ENCODE measurements at places on chromosomes 1 and 21. TPM values are rescaled to one million over a fixed set of nuclear protein-coding genes. Genes with fewer than 3 reads are reported as not detected.

UBL4B gene
- not detected for total RNA-seq

DNA sequence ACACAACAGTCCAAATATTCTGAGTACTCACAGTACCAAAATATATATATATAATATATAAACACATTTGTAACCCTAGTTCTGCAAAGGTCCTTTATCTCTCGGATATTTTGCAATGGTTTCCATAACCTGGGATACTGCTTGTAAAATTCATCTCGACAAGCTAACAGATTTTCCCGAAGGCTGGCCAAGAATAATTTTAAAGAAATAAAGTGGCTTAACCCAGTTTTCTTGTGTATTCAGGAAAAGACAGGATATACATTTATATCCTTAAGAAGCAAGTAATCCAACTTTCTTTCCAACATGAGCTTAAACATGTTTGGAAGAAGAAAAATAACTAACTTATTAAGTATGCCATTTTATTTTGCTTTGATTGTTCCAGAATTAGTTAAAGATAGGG, 348.7 kb upstream of the RUNX1 start:
- no peaks in the 10 kb centered on the region for H3K36me3 ChIP-seq
- no peak for DNase-seq
- H3K4me1 ChIP-seq, result peaks cover 12% of the 10 kb centered on the region

- no peaks in the 10 kb centered on the region for H3K36me3 ChIP-seq
- no peak for DNase-seq
- H3K27me3 ChIP-seq, result no peaks in the 10 kb centered on the region
- no peak overlapping the region for H3K4me3 ChIP-seq
- H3K27ac ChIP-seq, result no peak overlapping the region
Measured at GRCh38 chr1:82858031-82858430, 1057.3 kb downstream of the ADGRL2 start.

DNA sequence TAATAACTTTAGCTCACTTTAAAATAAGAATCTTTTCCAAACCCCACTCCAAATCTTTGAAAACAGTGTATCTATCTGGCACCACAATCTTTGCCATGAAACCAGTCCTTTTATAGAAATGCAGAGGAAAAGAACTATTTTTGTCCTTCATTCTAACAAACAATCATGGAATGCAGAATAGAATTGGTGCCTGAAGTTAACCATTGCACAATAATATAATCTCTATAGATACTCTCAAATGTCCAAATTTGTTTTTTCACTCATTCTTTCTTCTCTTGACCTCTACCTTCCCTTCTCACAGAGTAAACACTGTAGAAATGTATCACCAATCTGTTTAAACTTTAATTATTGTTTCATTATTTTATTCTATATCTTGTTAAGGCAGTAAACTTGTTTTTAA, 34.8 kb downstream of the TTLL7 start:
- no peak for DNase-seq
- no peaks in the 10 kb centered on the region for H3K4me1 ChIP-seq
- no peaks in the 10 kb centered on the region for H3K27me3 ChIP-seq
- no peaks in the 10 kb centered on the region for H3K36me3 ChIP-seq
- peak overlapping the region; percentile 51 for H3K27ac ChIP-seq
- no peak overlapping the region for H3K4me3 ChIP-seq

HDGF gene
- 109 TPM for total RNA-seq

- H3K4me1 ChIP-seq, result no peaks in the 10 kb centered on the region
- no peak overlapping the region for H3K4me3 ChIP-seq
- peaks cover 28% of the 10 kb centered on the region for H3K36me3 ChIP-seq
- H3K27ac ChIP-seq, result no peak overlapping the region
- no peaks in the 10 kb centered on the region for H3K27me3 ChIP-seq
- DNase-seq, result no peak
Measured at GRCh38 chr1:160360227-160360695, 6.6 kb upstream of the NHLH1 start.

SLC1A7 gene
- total RNA-seq, result 0.83 TPM

NKAIN1 gene
- 0.33 TPM for total RNA-seq

KIF17 gene
- 1.4 TPM for total RNA-seq

ADGRL2 gene
- total RNA-seq, result 49.4 TPM

- no peaks in the 10 kb centered on the region for H3K36me3 ChIP-seq
- H3K4me1 ChIP-seq, result no peaks in the 10 kb centered on the region
- DNase-seq, result no peak
- no peak overlapping the region for H3K27ac ChIP-seq
- no peak overlapping the region for H3K4me3 ChIP-seq
Measured at GRCh38 chr21:38645282-38645681, 147.0 kb upstream of the ERG start.

GRCh38 chr1:4001461-4001860, 101.4 kb upstream of the C1orf174 start:
- H3K27ac ChIP-seq, result no peak overlapping the region
- DNase-seq, result peak; percentile 22
- peaks cover 11% of the 10 kb centered on the region for H3K27me3 ChIP-seq
- H3K4me3 ChIP-seq, result no peak overlapping the region
- no peaks in the 10 kb centered on the region for H3K36me3 ChIP-seq
- H3K4me1 ChIP-seq, result no peaks in the 10 kb centered on the region

DNA sequence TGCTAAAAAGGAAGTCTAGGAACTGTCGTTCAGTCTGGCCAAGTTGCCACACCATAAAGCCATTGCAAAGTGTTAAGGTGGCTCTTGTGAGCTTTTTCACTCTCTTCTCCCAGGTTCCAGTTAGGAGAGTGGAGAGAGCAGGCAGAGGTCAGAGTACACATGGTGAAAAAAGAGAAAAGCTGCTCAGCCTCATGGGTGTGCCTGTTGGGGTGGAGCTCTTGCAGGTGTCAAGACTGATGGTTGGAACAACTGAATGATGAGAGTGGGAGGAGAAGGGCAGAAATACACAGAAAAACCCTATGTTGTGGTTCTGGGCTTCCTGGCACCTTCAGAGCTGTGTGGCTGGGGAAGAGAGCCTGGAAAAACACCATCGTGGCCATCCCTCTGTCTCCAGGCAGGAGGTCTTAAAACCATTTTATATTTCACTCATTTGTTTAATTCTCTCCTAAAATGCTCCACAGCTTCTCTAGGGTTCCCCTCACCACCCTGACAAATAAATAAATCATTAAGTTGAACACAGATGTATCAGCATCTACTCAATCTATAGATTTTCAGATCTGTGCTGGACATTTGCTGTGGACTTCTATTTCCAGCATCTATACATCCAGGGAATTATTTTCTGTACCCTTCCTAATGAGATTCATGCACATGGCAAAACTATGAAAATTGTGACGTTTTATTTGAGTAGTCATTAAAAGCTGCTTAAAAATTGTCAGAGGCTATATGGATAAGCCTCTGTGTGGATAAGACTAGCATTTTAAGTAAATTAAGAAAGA, 17.5 kb downstream of the UBASH3A start:
- H3K27ac ChIP-seq, result no peak overlapping the region
- no peaks in the 10 kb centered on the region for H3K4me1 ChIP-seq
- H3K4me3 ChIP-seq, result no peak overlapping the region
- no peaks in the 10 kb centered on the region for H3K36me3 ChIP-seq
- no peak for DNase-seq

DPT gene
- total RNA-seq, result 266 TPM

PDC gene
- total RNA-seq, result not detected

DNA sequence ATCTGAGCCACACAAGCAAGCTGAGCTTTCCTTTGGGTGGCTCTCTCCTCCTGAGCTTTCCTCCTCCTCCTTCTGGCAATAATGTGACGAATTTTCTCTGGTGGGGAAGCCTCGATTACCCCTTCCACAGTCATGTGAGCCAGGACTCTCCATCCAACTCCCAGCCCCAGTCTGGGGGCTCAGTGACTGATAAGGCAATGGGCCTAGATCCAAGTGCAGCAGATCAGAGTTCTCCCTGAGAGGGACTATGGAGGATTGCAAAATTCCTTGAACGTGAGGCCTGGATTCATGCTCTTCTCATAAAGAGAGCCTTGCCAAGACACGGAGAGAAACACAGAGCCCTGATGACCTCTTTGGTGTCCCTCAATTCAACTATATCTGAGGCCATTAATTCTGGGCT, 31.3 kb upstream of the TRIM67 start:
- no peak overlapping the region for H3K4me3 ChIP-seq
- H3K27ac ChIP-seq, result no peak overlapping the region

DNA sequence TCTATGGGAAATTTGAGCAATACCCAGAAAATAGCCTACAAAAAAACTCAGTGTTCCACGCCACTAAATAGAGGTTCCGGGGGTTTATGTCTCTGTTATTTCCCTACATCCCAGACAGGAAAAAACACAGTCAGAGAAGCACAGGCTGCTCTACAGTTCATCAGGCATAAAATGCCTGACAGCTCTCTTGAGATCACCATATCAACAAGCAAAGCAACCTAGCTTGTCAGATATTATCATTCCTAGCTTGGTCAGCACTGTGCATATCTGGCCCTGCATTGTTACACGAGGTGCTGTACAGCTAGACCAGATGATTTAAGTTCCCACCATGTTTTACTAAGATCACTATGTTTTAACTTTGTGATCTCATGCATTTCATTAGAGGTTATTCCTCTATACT, 172.6 kb downstream of the PTPRC start:
- H3K36me3 ChIP-seq, result no peaks in the 10 kb centered on the region
- DNase-seq, result no peak
- no peaks in the 10 kb centered on the region for H3K27me3 ChIP-seq
- H3K4me1 ChIP-seq, result no peaks in the 10 kb centered on the region
- no peak overlapping the region for H3K4me3 ChIP-seq

GPR3 gene
- total RNA-seq, result not detected

- DNase-seq, result no peak
- H3K27ac ChIP-seq, result no peak overlapping the region
- H3K4me3 ChIP-seq, result no peak overlapping the region
- no peaks in the 10 kb centered on the region for H3K36me3 ChIP-seq
- H3K4me1 ChIP-seq, result no peaks in the 10 kb centered on the region
Measured at GRCh38 chr1:104706631-104707147, 957.0 kb downstream of the AMY1C start.

- no peak overlapping the region for H3K27ac ChIP-seq
- H3K4me3 ChIP-seq, result no peak overlapping the region
- H3K36me3 ChIP-seq, result no peaks in the 10 kb centered on the region
- no peak for DNase-seq
Measured at GRCh38 chr21:28442624-28443023, 550.1 kb downstream of the LTN1 start.

GRCh38 chr1:113592230-113592629, 167.1 kb downstream of the PHTF1 start:
- H3K36me3 ChIP-seq, result no peaks in the 10 kb centered on the region
- H3K27me3 ChIP-seq, result no peaks in the 10 kb centered on the region
- no peak overlapping the region for H3K4me3 ChIP-seq
- H3K4me1 ChIP-seq, result peaks cover 9% of the 10 kb centered on the region
- H3K27ac ChIP-seq, result no peak overlapping the region

- no peaks in the 10 kb centered on the region for H3K4me1 ChIP-seq
- no peak overlapping the region for H3K4me3 ChIP-seq
- peak overlapping the region; percentile 89 for H3K27ac ChIP-seq
- H3K36me3 ChIP-seq, result no peaks in the 10 kb centered on the region
- no peaks in the 10 kb centered on the region for H3K27me3 ChIP-seq
Measured at GRCh38 chr1:180924939-180925338, 12.2 kb downstream of the KIAA1614 start.

PPFIA4 gene
- 15.0 TPM for total RNA-seq

DNA sequence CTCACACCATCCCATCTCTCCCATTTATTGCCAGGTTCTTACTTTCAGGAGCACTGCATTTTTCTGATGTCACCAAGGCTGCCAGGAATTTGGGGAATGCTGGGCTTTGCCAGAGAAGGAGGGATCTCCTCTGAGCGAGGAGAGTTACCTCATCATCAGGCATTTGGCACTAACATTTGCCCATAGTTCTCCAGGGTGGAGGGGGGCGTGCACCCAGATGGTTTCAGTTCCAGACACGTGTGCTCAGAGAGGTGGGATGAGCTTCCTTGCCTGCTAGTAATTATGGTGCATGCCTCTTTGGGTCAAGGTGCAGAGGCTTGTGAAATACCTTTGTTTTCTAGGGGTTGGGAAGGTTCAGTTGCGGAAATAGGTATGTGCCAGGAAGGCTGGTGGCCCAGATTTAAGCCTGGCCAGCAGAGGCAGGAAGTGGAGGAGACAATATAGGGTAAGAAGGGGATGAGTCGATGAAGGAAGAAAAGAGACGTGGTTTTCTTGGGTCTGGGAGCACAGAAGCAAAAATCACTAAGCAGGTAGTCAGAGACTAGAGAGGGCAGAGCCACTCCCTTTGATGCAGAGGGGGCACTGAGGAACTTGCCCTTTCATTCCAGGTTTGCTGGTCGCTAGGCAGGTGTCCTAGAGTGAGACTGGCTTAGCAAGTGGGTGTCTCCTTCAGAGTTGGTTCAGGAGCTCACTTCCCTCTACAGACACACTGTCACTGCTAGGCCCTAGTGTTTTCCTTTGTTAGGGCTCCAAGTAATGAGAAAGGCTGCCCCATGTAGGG, 7.2 kb downstream of the TUFT1 start:
- H3K4me3 ChIP-seq, result no peak overlapping the region
- H3K27ac ChIP-seq, result peak overlapping the region; percentile 53
- H3K27me3 ChIP-seq, result no peaks in the 10 kb centered on the region
- peaks cover 38% of the 10 kb centered on the region for H3K4me1 ChIP-seq

NBPF20 gene
- 2.2 TPM for total RNA-seq

CRNN gene
- not detected for total RNA-seq

GRCh38 chr21:40531016-40531415, 315.9 kb downstream of the DSCAM start:
- no peaks in the 10 kb centered on the region for H3K27me3 ChIP-seq
- H3K27ac ChIP-seq, result no peak overlapping the region
- no peak overlapping the region for H3K4me3 ChIP-seq

DNA sequence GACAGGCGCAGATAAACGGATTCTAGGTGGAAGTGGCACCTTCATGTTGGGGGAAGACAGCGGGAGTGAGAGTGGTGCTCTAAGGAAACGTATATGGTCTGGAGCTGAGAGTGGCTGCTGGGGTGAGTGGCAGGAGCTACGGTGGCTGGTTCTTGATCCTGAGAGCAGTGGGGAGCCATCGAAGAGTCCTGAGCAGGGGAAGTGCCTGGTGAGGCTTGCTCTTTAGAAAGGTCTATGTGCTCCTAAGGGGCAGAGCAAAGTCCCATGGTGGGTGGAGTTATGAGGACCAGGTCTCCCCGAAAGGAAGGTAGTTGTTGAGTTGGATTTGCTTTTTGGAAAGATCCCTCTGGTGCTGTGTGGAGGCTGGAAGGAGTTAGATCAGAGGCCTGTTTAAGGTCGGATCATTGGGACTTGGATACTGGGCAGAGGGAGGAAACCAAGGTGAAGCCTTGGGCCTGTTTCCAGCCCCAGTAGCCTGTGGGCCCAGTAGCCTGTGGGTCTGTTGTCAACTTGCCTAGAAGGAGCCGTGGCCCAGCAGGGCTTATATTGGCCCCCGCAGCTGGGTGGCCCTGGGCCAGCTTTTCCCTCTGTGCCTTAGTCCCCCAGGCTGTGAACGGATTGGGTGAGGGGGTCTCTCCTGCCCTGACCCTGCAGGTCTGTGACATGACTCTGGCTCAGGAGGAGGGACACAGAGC, 33.0 kb downstream of the ACOT11 start:
- H3K4me3 ChIP-seq, result no peak overlapping the region
- DNase-seq, result peak; percentile 54
- peaks cover 56% of the 10 kb centered on the region for H3K4me1 ChIP-seq
- no peaks in the 10 kb centered on the region for H3K36me3 ChIP-seq
- H3K27ac ChIP-seq, result peak overlapping the region; percentile 90

LENEP gene
- not detected for total RNA-seq

- H3K27me3 ChIP-seq, result no peaks in the 10 kb centered on the region
- H3K4me3 ChIP-seq, result no peak overlapping the region
- H3K4me1 ChIP-seq, result peaks cover 44% of the 10 kb centered on the region
- no peak for DNase-seq
Measured at GRCh38 chr1:239438891-239439290, 52.5 kb downstream of the CHRM3 start.
